ENCODE measurements at places on chromosomes 11 and 22.

GRCh38 chr11:46710821-46711269 lies 8.2 kb upstream of the F2 start:
- DNase-seq: peak; percentile 84

- DNase-seq: no peak
Measured at GRCh38 chr11:104332110-104332509, 168.2 kb upstream of the PDGFD start.

DNA sequence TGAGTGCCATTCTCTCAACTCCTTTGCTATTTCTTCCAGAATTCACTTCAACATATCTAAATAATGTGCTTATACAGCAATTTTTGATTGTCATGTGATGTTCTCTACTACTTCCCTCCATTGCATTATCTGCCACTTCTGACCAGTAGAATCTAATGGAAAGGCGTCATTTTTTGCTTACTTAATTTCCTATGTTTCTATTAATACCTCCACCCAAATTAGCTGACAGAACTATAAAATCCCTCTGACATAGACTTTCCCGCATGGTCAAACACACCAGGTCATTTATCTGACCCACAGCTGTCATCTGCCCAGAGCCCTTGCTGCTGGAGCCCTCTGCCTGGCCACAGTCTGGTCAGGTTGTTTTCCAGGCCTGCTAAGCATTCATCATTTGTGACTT lies 258.6 kb upstream of the NARS2 start:
- DNase-seq: no peak

- no peak for DNase-seq
Measured at GRCh38 chr22:30572840-30573593, 1.4 kb downstream of the GAL3ST1 start.

DNA sequence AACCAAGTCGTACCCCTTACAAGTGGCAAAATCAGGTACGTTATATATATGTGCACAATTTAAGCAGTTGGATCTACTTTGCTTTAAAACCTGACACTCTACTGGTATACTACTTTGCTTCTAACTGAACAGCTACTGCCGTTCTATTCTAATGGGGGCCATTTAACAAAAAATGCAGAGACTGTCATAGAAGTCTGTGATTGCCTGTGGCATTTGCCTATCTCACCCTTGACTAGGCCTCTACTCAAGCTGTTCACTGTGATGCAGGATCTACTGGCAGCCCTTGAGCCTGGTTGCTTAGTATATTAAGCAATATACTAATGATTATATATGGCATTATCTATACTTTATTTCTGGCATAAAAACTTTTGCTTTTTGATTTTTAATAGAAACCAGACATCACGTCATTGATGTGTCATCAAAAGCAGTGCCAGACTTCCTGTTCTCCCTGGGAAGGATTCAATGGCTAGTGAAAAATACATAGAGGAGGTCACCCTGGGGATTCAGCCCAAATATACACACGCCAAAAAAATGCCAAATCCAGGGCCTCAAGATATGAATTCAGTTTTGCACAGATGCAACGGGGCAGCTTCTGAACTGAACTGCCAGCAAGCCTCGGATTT lies 40.0 kb upstream of the FIBIN start:
- peak; percentile 29 for DNase-seq

DNA sequence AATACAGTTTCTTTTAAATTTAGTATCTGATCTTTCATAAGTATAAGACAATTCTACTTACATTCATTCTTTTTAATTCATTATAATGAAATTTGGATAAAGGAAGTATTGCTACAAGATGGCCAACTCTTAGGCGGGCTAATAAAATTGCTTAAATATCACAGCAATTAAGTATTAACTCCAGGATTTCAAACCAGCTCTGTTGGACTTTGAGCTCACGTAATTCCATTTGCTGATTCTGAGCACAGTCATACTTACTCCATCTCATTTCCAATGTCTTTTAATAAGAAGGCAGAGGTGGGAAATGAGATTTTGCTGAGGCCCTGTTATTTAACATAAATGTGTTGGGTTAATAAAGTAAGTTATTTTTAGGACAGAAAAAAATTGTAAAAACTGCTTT lies 748.1 kb downstream of the KCNA4 start:
- DNase-seq: no peak

DNA sequence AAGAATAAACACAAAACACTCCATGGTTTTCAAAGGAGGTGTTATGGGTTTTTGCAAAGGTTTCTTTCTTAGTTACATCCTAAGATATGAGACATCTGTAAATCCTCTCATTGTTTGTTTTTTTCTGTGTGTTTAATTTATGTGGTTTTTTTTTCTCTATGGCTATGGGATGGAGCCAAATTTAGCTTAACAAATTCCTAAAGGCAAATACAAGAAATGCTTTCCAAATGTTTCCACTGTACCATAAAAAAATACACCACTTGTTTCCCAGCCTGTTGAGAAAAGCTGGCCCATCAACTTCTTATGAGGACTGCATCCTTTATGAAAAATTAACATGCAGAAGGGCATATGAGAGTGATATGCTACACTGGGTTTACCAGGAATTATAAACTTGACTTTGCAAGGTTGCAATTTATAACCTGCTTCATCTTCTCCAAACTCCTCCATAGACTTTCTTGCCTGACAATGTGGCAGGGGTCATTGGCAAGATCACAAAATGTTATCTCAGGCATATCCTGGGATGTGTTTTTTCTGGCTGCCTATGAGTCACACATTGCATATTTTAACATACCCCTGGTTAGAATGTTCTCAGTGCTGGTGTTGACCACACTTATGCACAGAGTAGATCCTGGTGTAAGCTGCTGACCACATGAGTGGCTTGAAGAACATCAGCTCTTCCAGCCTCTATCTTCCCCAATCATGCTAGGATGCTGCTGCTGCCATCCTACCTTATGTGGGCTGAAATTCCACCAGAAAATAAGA lies 137.6 kb upstream of the TTC12 start:
- peak; percentile 77 for DNase-seq

DNA sequence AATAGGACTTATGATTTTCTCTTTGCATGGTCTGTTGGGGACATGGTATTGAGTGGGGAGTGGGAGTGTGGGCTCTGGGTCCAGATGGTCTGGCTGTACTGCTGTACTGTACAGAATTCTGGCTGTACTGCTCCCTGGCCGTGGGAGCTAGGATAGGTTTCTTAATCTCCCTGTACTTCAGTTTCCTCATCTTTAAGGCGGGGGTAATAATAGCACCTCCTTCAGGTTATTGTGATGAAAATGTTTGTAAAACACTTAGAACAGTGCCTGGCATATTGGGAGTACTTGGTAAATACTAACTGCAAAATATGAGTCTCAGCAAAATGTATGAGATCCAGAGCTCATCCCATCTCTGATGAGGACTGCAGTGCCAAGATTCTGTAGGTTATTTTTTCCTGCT lies 198.6 kb downstream of the KIF18A start:
- no peak for DNase-seq

DNA sequence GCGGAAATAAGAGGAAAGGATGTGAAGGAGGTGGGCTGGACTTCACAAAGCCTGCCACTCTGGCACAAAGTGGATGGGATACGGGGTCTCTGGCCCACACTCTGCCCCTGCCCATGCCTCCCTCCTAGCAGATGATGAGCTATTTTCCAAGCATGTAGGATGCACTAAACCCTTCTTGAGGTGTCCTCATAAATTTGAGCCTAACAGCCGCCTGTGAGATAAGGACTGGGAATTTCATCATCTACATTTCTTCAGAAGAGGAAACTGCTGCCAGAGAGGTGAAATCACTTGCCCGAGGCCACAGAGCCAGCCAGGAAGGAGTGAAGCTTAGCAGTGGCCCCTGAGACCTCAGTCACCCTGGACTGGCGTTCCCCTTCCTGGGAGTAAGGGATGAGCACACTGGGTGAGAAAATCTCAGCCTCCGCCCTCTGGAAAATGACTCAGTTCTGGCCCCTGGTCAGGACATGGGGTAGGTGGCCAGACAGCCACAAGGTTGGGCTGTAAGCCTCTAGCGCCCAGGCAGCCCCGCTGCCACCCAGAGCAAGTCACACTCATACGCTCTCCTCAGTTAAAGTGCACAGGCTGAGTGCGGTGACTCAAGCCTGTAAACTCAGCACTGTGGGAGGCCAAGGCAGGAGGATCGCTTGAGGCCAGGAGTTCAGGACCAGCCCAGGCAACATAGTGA lies 27.9 kb downstream of the MB start:
- peak; percentile 100 for DNase-seq

DNA sequence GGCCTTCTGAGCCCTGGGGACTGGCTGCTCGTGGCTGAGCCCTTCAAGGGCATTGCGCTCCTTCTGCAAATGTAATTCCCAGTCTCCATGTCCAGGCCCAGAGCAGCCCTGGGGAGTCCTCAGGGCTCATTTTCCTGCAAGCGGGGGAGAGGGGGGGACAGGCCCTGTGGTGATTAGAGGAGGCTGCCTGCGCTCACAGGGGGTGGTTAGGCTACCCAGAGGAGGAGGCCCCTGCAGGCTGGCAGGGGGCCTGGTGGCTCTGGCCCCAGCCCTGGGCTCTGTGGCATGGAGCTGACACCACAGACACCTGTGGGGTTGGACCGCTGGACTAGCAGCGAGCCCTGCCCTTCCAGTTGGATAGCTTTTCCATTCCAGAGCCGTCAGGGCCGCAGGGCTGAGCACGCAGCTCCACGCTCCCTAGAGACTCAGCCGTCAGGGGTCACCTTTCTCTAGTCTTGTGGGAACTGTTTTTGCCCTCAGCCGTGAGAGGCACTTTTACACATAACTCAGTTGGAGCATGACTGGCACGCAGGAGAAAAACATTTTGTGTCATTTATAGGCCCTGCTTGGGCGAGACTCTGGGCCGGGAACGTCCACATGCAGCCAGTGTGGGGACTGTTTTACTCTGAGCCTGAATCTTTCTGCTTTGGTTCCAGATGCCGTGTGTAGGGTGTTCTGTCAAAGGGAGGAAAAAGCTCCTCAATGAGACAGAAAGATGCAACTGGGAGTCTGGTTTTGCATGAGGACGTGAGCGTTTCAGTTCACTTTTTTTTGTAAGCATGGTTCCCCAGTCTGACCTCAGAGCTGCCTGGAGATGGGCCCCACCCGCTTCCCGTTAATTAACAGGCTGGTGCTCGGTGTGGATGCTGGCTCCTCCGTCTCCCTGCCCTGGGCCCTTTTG lies 58.1 kb downstream of the LRP5 start:
- DNase-seq: no peak

DNA sequence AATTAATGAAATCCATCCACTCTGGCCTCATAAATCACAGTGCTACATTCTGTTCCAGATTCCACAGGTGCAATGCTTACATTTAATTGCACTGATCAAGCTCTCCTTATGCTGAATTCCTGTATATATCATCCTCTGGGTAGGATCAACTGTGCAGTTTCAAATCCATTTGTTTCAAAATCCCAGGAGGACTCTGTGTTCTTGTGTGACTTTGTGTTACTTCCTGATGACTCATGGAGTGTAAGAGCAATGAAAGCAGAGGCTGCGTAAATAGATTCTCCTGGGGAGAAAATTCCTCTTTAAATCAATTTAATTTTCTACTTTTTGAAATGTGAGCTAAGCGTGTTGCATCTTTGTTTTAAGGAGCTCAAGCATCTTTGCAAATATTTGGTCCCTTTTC lies 752.7 kb downstream of the METTL15 start:
- DNase-seq: peak; percentile 60

DNA sequence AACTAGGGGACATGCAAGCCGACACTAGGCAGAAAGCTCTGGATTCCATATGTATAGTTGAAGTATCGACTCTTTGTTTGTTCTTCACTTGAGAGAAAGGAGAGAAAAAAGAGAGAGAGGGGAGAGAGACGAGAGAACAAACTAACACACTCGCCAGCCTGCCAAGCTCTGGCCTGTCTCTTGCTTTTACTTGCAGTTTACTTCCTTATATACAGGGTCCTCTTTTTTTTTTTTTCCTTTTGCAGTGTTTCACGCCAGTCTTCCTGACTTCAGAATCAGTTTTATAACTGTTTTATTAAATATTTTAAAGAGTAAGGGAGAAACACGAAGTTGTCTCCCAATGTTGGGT lies 19.9 kb downstream of the TEAD1 start:
- no peak for DNase-seq

Measured in EL (cell line).